ENCODE measurements at places on chromosomes 3 and 15.
A peak's percentile ranks its signal among the peaks of the same experiment; 100 is the strongest.

- no peak for DNase-seq
These were observed 20.5 kb upstream of the SCN10A start for GRCh38 chr3:38836561-38836960.

DNA sequence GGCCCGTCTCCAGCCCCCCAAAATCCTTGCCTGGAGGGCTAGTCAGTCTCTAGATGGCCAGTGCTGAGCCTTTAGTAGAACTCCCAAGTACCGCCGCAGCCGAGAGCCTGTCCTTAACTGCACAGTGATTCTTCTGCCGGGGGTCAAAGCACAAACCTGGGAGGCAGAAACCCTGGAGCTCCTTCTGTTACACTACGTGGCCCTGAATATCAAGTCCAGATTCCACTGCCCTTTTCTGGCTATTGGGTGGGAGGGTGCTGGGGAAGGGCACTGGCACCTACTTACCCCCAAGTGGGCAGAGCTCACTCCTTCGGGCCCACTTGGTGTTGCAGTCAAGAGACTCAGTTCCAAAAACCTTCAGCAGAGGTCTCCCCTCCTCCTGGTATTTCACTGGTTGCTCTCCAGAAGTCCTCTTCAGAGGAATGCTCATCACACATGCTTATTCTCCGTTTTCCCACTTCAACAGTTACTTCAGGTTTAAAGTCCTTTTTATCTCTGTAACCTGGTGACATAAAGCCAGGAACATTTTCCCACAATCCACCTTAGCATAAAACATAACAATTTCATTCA is 10.8 kb downstream of the PDHB start:
- DNase-seq, result no peak

GRCh38 chr3:185253645-185254410 is at the start of gene EHHADH:
Gene EHHADH (minus strand): TSS chr3:185254049. CDS start chr3:185254022, 27 bp downstream.
- DNase-seq, result peak; percentile 74

DNA sequence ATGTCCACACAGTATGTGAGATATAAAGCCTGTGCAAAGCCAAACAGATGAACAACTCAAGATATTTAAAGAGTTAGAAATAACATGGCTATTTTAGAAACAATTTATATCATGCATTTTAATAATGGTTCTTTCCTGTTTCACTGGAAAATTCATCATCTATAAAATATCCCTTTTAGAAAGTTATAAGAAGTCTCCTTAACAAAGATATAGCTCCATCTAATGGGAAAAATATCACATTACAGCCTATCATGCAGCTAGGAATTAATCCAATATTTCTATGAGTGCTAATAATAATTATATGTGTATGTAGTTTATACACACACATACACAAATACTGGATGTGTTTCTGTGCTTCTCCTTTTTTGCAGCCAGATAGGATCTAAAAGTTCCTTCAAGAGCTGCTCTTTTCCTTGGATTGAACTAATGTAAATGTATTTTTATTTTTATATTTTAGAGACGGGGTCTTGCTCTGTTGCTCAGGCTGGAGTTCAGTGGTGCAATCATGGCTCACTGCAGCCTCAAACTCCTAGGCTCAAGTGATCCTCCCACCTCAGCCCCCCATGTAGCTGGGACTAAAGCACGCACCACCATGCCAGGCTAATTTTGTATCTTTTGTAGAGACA is 21.6 kb downstream of the RPL22L1 start:
- no peak for DNase-seq

DNA sequence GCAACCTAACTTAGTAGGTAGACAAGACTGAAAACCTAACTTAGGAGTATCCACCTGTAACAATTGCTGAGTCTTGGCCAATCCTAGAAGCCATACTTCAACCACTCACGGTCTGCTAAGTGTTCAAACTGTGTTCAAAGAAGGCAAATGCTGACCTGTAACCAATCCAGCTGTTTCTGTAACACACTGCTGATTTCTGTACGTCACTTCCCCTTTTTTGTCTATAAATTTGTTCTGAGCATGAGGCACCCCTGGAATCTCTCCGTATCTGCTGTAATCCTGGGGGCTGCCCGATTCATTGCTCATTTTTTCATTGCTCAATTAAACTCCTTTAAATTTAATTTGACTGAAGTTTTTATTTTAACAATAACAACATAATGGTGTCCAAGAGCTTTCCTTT is 451.4 kb upstream of the ATP10A start:
- DNase-seq, result no peak
